D341Med (cell line): ENCODE measurements at places on chromosomes 5 and 9.

DNA sequence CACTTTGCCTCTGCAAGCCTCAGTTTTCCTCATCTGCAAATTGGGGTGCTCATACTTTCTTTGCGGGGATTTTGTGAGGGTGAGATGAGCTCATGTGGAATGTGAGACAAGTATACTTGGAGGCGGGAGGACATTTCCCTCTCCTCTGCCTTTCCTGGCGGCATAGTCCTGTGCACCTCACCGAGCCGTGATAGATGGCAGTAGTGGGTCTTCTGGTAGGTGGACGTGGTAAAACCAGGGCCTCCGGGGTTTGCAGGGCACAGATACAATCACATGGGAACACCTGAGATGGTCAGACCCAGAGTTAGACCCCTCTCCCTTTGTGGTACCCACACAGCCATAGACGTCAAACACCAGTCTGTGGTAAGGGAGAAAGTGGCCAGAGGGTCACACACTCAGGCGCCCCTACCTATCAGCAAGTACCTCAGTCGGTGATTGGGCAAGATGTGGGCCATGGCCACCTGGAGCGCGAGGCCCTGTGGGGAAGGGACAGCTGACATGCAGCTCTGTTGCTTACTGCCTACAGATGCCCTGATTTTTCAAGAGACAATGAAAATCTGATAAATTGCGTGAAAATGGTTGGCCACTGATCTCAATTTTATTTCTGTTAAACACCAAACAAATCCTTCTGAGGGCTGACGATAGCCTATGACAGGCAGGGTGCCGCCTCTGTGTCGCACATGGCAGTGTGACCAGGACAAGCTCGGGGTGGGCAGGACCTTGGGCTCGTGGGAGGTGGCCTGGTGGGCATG, 9.9 kb downstream of the ERGIC1 start:
- DNase-seq = no peak

- no peak for DNase-seq
These were observed 107.4 kb downstream of the DAPK1 start for GRCh38 chr9:87604886-87605588.

GRCh38 chr9:137052998-137053943, 590 bp downstream of the ENTPD2 start:
- DNase-seq = no peak

DNA sequence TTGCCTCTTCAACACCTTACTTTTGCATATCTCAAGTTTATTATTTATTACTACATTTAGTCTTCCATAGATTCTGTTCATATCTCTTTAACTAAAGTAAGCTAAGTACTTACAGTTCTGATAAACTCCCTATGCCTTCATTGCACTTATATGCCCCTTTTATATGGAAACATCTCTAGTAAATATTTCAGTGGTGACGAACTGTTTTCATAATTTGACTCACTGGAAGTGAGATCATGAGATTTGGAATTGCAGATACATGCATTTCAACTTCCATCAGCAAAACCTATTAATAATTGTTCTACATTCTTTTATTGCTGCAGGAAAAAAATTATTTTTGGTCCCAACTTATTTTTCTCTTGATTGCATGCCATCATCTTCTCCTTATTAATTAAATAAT, 263.5 kb downstream of the CD180 start:
- no peak for DNase-seq

DNA sequence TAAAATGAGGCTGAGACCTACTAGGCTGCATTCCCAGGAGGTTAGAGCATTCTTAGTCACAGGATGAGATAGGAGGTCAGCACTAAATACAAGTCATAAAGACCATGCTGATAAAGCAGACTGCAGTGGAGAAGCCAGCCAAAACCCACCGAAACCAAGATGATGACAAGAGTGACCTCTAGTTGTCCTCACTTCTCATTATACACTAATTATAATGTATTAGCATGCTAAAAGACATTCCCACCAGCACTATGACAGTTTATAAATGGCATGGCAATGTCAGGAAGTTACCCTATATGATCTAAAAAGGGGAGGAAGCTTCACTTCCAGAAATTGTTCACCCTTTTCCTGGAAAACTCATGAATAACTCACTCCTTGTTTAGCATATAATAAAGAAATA, 88.6 kb downstream of the PLPPR1 start:
- no peak for DNase-seq

DNA sequence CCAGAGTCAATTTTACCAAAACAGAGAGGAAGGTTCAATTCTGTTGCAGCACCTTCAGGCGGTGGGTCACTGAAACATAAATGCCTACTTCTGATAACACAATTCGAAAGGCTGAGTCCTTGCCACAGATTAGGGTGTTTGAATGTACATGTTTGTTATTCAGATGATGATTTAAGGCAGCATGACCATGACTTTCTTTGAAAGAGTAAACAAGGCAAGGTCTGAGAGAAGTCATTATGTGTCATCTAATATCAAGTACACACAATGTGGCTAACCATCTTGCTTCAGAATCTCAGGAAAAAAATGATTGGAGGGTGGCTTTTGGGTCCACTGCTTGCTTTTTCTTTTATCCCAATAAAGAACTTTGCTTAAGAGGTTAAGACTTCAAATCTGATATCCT, 457.5 kb downstream of the TAF11L14 start:
- DNase-seq = no peak

GRCh38 chr5:172569861-172570558, 71.1 kb upstream of the NEURL1B start:
- DNase-seq = no peak

GRCh38 chr5:150180241-150181026, 9.4 kb upstream of the SLC6A7 start:
- no peak for DNase-seq
